ENCODE measurements at places on chromosomes 4 and X.

- no peak for DNase-seq
Observed at GRCh38 chrX:68186552-68187262, 246.6 kb downstream of the OPHN1 start.

- no peak for DNase-seq
Observed at GRCh38 chr4:44147571-44148075, 301.0 kb downstream of the KCTD8 start.

GRCh38 chr4:116015549-116015948 is 902.1 kb upstream of the NDST4 start:
- DNase-seq, result no peak

- DNase-seq, result no peak
Observed at GRCh38 chr4:182717788-182718583, 199.2 kb downstream of the DCTD start.

- DNase-seq, result no peak
Observed at GRCh38 chrX:8738588-8739189, 6.8 kb upstream of the ANOS1 start.

DNA sequence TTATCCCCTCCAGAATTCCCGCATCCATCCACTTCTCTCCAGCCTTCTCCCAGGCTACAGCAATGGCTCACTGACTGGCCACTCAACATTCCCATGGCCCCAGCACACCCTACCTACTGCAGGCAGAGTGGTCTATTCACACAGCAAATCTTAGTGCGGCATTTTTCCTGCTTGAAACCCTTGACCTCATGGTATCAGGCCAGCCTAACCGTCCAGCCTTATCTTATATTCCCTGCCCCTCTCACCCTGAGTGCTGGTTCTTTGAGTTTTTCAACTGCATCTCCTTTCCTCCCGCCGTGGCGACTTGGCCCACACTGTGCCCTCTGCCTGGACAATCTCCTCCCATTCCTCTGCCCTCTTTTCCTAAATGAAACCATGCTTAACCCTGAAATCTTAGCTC is 10.0 kb upstream of the S100G start:
- no peak for DNase-seq

DNA sequence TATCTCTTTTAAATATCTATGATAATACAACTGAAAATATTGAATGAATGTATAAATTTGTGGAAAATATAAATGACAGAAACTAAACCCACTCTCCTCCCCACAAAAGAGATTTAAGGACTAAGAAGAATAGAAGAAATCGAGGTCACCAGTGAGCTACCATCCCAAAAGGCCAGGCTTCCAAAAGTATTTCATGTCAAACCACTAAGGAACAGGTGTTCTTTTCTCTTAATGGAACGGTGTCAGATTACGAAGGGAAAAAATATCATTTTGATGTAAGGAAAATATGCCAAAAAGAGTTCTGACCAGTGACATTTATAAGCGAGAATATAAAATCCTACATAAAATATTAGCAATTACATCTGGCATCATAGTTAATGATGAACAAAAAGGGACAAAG is 13.6 kb upstream of the TCEAL4 start:
- no peak for DNase-seq

DNA sequence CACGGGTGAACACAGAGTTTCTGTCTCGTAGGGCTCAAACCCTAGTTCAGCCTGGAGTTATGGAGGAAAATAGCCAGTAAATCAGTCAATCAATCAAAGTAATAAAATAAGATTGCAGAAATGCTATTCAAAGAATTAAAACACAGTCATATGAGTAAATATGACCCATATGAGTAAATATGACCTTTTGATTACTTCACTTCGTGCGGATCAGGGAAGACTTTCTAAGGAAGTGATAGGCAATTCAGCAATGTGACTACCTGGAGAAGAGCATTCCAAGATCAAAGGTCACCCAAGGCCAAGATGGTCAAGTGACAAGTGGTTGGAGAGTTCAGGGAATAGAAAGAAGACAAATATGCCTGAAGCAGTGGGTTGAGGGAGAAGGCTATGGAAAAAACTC is 722.6 kb downstream of the ADGRL3 start:
- no peak for DNase-seq

DNA sequence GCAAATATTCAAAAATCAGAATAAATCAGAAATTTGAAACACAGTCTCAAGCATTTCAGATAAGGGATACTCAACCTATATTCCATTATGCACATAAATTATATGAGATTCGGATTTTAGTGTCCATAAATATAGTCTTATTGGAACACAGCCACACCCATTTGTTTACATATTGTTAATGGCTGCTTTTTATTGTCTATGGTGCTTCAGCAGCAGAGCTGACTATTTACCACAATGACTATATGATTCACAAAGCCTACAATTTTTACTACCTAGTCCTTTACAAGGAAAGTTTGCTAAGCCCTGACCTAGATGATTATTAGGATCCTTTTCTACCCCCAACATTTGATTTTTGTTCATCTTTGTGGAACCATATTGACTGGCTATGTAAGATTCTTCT is 63.9 kb downstream of the IL1RAPL1 start:
- DNase-seq, result no peak

DNA sequence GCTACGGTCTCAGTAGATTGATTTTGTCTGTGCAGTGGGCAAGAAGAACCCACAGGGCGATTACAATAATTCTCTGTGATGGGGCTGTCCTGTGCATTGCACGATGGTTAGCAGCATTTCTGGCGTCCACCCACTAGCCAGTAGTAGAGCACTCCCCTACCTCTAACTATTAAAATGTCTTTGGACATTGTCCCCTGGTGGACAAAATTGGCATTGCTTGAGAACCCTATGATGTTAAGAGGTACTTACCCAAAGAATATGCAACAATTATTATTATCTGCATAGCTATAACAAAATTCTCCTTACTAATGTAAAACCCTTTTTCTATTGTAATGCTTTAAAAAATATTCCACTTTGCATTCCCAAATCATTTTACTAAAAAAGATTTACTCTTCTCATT is 109.5 kb upstream of the VCX3A start:
- no peak for DNase-seq

DNA sequence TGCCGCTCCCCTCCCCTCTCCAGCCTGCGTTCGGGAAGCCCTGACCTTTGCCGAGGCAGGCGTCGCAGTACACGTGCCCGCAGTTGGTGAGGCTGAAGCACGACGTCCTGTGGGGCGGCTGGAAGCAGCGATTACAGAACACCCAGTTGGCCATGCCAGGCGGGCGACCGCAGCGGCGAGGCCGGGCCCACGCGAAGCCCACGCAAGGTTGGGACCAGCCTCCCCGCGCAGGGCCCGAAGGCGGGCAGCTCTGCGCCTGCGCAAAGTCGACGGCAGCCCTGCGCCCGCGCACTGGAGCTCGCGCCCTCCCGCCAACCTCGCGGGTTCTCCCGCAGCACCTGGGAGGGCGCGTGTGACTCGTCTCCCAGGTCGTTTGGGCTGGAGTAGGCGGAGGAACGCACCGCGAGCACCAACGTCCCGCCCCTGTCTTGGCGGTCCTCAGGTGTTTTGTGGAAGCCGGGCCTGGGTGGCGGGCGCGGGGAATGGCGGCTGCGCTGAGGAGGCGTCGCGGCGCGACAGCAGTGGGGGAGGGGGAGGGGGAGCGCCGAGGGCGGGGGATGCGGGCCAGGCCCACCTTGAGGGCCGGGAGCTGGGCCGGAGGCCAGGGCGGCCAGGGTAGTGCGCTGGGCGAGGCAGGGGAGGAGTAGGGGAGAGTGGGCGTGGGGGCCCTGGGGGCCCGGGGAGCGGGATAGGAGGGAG is at the start of gene RNF212:
Gene RNF212, minus strand, starts transcription at position 254 of the 699 bp plus-strand sequence. Its CDS starts 100 bp downstream, at position 154.
- peak; percentile 12 for DNase-seq

DNA sequence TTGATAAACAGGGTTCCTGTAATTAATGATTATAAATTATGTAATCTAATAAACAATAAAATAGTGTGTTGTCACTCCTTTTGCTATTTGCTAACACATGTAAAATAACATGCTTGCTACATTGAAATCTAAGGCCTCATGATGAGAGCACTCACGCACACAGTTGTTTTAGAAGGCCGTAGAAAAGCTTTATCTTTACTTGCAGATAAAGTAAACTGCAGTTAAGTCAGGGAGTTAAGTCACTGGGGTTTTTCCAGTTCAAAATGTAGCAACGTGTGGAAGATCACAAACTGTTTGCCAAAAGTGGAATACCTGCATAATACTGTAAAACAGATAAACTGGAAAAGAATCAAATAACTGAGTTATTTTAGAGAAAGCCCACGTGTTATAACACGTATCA is 187.3 kb upstream of the PACRGL start:
- DNase-seq, result no peak

GRCh38 chr4:73193659-73194058 is 64.9 kb downstream of the ANKRD17 start:
- no peak for DNase-seq

DNA sequence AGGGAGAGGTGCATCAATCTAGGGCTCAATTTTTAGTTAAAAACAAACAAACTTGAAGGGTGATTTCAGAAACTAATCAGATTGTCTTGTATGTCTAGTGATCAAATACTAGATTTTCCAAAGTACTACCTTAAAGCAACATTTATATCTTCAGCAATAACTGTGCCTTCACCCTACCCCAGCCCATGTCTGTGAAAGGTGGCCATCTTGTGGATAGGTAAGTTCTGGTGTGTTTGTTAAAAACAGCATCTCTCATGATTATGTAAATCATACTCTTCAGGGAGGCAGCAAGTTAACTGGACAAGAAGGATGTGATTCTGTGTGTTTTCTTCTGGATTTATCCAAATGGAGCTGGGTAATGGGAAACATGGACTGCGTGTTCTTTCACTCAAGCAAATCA is 81.4 kb upstream of the ACSL1 start:
- DNase-seq, result no peak

DNA sequence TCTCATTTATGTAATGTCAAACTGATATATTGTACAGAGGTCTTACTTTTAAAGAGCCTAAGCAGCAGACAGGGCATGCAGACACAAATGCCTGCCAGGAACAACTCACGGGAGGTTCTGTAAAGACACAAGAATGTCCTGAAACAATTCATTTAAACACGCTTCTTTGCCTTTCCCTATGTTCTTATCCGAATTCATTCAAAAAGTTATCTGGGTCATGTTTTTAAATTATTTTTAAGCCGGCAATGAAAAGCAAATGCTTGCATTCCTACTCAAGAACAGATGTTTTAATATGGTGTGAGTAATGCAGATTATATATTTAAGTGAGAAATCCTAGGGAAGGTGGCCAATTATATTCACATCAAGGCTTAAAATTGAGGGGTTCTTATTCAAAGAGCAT is 192.6 kb downstream of the PDGFC start:
- DNase-seq, result no peak

DNA sequence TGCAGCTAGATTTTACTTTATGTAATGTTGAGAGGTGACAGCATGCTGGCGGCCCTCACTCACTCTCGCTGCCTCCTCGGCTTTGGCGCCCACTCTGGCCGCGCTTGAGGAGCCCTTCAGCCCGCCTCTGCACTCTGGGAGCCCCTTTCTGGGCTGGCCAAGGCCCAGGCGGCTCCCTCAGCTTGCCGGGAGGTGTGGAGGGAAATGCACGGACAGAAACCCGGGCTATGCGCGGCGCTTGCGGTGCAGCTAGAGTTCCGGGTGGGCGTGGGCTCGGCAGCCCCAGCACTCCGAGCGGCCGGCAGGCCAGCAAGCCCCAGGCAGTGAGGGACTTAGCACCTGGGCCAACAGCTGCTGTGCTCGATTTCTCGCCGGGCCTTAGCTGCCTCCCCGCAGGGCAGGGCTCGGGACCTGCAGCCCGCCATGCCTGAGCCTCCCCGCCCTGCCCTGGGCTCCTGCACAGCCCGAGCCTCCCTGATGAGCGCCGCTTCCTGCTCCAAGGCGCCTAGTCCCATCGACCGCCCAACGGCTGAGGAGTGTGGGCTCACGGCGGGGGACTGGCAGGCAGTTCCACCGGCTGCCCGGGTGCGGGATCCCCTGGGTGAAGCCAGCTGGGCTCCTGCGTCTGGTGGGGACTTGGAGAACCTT is 128.7 kb downstream of the GASK1B start:
- no peak for DNase-seq

DNA sequence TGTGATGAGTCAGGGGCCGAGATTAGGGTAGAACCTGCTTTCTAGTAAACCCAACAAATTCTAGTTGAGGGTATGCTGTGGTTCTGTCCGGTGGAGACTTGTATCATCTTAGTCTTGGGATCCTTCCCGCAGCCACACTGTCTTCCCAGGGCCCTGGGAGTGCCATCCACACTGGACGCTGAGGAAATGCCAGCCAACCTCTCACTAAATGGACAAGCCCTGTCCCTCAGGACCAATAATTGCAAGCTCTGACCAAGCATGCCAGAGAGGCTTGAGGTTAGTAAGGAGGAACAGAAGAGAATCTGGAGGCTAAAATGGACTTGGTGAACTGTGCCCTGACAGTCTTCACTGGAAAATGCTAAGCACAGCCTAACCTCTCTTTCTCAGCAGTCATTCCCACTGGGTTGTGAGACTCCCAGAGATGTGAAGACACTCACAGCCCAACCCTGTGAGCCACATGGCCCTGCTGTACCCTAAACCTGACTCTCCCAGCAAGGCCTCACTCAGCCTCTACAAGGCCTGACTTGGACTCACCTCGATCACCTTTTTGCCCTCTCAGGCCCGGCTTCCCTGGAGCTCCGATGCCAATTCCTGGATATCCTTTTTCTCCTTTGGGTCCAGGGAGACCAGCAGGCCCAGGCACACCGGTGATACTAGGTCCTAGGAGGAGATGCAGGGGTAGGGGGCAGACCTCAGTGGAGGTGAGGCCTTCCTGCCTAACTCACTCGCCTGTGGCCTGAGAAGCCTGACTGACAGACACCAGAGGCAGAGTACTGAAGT is 77.6 kb downstream of the ATG4A start:
- no peak for DNase-seq

DNA sequence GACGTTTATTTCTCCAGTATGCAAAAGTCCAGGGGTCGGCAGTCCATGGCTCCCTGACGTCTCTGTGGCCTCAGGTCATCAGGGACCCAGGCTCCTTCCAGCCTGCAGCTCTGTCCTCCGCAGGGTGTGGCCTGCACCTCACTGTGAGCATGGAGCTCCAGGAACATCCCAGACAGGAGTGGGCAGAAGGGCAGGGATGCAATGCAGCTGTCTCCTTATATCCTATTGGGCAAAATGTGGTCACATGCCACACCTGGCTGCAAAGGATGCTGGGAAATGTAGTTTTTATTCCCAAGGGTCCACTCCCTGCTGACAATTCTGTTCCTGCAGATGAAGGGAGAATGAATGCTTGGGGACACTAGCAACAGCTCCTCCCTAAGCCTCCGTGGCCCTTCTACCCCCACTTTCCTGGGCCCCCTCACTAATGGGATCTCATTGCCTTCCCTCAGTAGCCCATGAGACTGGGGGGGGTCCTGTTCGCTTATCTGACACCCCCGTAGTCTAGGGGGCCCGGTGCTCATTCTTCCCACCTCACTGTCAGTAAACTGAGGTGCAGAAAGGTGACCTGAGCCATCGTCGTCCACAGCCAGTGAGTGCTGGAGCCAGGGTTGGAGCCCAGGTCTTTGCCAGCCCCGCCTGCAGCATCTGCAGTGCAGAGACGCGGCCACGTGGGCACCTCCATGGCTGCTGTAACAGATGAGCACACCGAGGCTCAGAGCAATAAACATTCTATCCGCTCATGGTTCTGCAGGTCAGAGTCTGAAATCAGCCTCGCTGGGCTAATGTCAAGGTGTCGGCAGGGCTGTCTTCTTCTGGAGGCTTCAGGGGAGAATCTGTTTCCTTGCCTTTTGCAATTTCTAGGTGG is 5.9 kb upstream of the GRPEL1 start:
- DNase-seq, result no peak

GRCh38 chr4:127509155-127509554 is 123.6 kb upstream of the INTU start:
- no peak for DNase-seq
